ENCODE measurements at places on chromosomes 6 and 20.

- DNase-seq: no peak
Measured at GRCh38 chr6:12601881-12602280, 114.7 kb upstream of the PHACTR1 start.

DNA sequence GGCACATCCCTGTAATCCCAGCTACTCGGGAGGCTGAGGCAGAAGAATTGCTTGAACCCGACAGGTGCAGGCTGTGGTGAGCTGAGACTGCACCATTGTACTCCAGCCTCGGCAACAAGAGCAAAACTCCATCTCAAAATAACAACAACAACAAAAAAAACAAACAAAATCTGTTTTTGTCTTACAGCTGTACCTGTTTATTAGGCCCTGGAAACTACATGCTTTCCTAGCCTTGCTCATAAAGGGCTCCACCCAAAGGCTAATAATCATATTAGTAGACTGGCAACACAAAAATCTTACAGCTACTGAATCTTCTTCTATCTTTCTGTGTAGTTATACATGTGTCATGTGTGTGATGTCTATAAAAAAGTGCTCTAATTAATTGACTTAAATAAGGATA, 503.9 kb upstream of the EYS start:
- DNase-seq: no peak

DNA sequence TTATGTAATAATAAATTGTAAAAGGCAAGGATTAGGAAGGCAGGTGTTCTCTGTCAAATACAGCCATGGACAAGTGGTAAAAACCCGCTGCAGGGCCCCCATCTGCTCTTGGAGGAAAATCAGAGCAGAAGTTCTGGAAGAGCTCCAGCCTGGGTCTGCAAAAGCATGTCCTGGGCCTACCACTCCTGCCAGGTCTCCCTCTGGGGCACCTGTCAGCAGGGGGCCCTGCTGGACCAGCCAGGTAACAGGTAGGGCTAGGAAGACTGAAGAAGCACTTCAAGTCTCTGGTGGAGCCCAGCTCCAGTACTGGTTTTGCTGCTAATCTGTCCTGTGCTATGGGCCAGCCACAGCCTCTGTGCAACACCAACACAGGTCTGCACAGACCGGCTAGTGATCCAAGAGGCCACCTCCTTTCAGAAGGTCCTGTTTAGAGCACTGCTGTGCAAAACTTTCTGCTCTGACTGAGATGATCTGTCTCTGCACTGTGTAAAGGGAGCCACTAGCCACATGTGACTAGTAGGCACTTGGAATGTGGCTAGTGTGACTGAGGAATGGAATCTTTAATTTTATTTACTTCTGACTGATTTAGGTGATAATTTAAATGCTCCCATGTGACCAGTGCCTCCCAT, 30.2 kb downstream of the RRBP1 start:
- DNase-seq: no peak

- DNase-seq: no peak
Measured at GRCh38 chr6:25476126-25476525, 175.9 kb upstream of the SCGN start.

- no peak for DNase-seq
Measured at GRCh38 chr6:157268835-157269234, 54.5 kb downstream of the TMEM242 start.

DNA sequence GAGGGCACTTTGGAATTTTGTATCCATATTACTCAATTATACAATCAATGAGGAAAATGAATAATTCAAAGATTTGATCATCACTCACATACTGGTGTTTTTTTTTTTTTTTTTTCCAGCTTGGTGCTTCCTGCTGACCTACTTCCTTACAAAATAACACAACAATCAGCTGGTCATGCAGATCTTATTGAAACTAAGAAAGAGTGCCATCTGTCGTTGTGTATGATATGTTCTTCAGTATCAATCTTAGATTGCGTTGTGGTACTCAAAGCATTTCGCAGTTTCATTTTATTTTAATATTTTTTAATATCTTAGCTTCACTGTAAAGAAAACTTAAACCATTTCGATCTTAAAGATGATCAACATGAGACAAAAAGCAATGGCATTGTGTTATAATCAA, 155.6 kb downstream of the OGFRL1 start:
- DNase-seq: no peak

GRCh38 chr6:106556368-106556960, 72.8 kb downstream of the RTN4IP1 start:
- no peak for DNase-seq

DNA sequence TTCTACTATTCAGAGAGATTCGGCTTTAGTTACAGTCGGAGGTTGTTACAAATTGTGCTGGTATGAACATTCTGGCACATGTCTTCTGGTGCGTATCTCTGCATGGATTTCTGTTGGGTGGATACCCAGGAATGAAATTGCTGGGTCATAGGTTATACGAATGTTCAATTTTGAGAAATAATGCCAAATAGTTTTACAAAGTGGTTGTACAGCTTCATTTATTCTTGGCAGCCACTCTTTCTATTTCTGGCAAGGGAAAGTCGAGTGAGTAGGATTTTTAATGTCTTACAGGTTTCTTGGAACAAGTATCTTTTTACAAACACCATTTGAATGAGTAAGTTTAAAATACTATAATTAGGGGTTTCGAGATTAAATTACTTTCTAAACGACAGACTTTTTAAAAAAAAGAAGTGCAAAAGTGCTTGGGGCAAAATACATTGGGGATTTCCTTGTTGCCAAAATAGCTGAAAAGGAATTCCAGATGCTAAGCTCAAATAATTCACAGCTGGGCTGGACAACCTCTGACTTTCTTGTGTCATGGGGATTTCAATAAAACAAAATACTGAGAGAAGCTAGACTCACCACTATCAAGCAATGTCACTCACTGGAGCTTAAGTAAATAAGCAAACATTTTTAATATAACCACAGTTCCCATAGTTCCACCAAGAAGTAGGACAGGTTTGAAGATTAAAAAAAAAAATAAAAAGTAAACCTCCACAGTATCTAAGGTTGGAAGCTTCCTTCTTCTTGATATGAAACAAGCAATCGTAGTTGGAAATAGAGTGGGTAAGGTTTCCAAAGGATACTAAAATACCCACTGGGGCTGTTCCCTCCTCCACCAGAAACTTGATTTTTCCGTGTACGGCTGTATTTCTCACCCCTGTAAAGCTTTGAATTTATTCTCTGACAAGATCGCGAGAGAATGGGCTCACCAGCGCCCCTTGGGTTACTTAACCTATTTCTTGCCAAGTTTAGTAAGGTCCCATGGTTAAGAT, 21.6 kb upstream of the GFOD1 start:
- DNase-seq: no peak

DNA sequence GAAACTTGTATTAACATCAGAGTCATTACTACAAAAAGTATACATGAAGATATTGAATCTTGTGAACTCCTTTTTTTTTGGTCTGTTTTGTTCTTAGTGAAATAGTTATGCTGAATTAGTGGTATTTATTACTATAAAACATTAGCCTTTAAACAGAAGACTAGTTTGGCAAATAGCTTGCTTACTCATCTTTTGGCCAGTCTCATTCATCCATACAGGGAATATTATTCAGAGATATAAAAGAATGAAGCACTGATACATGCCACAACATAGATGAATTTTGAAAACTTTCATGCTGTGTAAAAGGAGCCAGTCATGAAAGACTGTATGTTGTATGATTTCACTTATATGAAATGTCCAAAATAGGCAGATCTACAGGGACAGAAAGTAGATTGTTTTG, 205.9 kb downstream of the ZFAND3 start:
- no peak for DNase-seq

DNA sequence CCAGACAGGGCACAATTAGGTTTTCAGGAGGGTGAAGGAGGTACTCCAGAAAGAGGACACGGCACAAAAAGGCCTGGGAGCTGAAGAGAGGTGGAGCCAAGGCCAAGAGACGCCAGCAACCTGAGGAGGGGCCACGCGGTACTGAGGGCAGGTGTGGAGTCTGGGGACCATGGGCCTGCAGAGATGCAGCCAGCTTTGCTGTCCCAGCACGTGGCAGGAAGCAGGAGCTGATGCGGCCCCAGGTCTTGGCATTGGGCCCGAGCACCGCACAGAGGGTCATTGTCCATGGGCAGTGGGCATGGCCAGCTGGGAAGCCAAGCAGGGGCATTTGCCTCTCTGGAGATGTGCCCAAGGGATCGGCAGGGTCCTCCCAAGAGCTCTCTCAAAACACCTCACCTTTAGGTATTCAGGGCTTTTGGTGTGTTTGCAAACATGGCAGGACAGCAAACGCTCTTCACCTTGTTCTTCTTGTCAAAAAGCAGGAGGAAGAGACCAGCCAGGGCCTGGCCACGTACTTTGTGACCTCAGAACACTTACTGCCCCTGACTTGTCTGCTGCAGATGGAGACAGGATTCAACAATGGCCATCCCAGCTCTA, 1.4 kb upstream of the BPIFB1 start:
- DNase-seq: no peak

DNA sequence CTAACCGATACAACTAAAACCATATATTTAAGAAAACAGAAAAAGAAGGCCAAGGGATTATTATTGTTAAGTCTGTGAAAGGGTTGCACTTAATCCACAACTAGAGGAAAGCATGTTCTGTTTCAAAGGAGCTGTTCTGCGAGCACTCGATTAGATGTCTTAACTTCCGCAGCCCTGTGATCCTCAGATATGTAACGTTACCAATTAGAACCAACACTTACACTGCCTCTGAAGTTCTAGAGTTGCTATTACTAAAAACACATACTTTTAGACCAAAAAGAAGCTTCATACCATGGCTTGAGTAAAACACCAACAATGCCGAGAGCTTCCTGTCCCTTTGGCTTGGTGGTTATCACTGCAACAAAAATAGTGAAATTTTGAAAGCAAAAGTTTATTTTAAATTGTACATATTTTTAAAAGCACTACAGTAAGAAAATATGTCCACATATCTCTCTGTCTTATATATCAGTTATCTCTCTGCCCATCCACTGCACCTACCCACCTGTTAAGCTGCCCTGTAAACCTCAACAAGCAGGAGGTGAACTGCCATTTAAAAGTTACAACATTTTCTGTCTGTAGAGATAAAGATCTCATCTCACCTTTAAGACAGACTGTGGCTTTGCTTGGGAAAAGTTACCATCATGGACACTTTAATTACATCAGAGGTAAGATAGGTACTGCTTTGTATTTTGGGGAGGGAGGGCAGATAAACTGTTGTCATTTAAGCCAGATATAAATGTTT, 7.1 kb upstream of the DUSP22 start:
- DNase-seq: no peak

Data from stimulated activated CD4-positive, alpha-beta T cell treated with anti-CD3 and anti-CD28 coated beads, Interleukin-4, amount 100 ng/mL, for 48 hours (primary cell).